Hematopoietic multipotent progenitor cell (in vitro differentiated cells): ENCODE measurements at places on chromosomes 3 and 15.

GRCh38 chr3:41450416-41451231 lies 251.3 kb downstream of the CTNNB1 start:
- no peak for DNase-seq

DNA sequence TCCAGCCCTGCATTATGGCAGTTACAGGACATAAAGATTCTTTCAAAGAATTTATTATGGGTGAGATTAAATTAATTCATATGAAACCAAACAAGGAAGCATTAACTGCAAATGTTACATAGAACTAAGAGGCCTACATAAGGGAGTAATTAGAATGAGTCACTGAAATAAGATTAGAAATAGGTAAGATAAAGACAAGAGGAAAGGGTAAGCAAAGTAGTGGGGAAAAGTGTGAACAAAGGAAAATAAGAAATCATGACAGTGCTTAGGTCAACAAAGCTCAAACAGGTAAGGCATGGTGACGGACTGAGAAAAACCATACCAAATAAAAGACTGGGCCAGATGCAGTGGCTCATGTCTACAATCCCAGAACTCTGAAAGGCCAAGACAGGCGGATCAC lies 74.3 kb downstream of the SETD2 start:
- DNase-seq, result no peak

- DNase-seq, result peak; percentile 74
These were observed 18.5 kb upstream of the C3orf62 start for GRCh38 chr3:49295489-49296058.

DNA sequence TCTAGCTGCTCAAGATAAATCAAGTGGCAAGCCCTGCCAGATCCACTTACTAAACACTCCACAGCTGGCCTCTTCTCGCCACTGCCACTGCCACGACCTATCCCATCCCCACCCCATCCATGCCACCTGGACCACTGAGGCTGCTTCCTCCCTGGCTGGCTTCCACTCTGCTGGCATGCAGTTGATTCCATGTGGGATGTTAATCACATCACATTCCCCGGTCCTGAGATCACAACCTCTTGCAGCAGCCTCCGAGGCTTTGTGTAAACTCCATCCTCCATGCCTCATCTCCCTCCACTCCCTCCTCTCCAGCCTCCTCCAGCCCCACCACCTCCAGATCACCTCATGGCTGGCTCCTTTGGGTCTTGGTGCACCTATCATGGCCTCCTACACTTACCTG lies 7.7 kb downstream of the NCKIPSD start:
- DNase-seq, result no peak

DNA sequence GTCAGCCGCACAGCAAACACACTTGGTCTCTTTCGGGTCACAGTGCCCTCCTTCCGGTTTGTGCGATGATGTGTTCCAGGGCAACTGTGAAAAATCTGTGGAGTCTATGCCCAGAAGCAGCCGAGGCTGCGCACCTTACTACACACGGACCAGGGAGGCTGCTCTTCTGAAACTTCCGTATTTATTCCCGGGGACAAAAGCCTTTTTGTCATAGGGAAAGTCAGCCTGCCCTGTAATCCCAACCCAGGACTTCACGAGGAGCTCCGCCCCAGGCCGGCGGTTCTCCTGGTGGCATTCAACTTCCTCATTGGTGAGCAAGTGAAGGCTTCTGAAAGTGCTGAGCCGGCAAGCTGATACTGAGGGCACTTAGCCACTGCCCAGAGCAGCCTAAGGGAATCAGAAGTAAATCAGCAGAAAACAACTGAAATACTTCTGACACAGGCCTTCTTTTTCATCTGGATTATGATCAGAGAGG lies 126.5 kb downstream of the FMN1 start:
- no peak for DNase-seq

DNA sequence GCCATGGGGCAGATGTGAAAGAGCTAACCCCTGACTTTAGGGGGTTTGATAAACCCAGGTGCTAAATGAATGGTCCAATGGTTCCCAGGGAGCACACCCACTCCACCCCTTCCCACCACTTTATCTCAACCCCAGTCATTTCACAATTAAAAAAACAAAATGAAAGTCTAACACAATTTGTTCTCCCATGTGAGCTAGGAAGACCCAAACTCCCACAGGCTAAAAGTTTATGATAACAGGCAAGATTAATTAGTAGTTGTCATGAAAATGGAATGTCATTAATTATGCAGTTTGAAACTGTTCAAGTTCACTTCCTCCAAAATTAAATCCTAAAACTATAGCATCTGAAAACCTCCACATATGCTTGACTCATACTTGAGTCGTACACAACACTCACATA lies 63.3 kb upstream of the TPM1 start:
- DNase-seq, result no peak

DNA sequence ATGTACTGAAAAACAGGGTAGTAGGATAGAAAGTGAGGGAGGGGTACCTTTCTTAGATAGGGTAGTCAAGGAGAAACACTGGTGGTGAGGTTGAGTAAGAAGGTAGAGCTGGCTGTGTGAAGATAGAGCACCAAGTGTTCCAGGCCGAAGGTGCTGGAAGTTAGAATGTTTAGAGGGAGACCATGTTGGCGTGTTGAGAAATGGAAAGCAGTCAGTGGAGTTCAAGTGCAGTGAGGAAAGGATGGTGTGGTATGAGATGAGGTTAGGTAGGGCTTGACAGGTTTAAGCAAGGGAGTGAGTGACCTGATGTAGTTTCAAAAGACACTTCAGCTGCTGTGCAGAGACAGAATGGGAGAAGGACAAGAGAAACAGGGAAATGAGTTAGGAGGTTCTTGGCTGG lies 54.2 kb upstream of the CHST2 start:
- DNase-seq, result no peak

DNA sequence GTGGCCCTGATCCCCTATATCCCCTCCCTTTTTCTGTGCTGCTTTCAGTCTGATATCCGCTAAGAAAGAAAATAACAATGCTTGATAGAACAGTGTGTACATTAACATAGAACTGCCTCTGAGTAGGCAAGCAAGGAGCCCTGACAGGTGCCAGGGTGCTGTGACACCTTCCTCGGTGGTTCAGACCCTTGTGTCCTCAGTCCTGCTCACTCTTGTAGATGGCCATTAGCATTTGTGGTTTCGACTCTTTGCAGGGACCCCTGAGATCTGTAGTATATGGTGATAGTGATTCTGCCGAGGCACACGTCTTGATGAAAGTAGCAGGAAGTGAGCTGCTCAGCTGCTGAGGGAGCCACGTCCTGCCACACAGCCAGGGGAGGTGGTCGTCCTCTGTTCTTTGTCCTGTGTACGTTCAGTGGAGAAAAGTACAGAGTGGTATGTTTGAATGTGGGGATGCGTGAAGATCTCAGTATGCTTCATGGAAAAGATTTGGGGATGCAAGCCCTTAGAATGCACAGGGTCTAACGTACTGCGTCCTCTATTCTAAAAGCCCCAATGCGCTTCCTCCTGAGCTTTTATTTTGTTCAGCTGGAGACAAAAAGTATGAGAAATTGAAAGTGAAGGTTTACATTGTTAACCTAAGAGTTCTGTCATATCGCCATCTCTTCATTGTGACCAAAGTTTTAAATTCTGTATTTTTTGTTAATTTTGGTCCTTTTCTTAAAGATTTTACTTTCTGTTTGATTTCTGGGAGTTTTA lies 35.4 kb downstream of the PXYLP1 start:
- peak; percentile 22 for DNase-seq

DNA sequence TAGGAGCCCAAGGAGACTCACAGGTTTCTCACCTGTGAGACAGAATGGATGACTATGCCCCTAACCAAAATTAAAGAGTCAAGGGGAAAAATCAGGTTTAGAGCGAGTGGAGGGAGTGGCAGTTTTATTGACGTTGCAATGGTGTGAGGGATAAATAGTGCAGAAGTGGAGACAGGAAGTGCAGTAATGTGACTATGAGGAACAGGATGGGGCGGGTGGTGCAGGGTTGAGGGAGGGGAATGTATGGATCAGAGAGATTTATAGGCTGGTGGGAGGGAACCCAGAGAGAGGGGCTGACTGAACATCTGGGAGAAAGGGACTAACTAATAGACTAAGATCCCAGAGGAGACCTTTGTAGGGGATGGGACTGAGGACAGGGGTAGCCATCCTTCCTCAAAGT lies 26.5 kb downstream of the EIF2AK4 start:
- DNase-seq, result no peak

DNA sequence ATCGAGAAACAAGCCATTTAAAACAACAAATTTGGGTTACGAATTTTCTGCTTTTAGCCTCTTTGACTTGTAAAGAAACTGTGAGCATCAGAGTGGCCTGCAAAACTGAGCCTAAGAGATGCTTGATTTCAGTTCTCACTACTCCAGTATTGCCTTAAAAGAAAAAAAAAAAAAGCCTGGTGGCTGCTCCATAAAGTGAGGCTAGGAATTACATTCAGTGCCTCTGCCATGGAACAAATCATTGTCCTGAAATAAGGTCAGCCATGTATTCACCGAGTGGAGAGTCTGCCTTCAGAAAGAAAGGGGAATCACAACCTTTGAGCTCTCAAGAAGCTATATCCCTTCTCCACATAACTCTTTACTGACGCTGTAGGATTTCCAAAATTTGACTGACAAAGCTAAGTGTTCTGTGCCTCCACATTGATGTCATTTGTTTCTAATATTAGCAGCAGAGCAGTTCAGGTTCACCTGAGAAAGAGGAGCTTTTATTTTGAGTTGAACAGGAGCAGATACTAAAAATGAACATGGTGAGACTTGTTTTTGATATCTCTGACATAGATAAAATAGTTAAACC lies 137.3 kb downstream of the SSR3 start:
- no peak for DNase-seq

DNA sequence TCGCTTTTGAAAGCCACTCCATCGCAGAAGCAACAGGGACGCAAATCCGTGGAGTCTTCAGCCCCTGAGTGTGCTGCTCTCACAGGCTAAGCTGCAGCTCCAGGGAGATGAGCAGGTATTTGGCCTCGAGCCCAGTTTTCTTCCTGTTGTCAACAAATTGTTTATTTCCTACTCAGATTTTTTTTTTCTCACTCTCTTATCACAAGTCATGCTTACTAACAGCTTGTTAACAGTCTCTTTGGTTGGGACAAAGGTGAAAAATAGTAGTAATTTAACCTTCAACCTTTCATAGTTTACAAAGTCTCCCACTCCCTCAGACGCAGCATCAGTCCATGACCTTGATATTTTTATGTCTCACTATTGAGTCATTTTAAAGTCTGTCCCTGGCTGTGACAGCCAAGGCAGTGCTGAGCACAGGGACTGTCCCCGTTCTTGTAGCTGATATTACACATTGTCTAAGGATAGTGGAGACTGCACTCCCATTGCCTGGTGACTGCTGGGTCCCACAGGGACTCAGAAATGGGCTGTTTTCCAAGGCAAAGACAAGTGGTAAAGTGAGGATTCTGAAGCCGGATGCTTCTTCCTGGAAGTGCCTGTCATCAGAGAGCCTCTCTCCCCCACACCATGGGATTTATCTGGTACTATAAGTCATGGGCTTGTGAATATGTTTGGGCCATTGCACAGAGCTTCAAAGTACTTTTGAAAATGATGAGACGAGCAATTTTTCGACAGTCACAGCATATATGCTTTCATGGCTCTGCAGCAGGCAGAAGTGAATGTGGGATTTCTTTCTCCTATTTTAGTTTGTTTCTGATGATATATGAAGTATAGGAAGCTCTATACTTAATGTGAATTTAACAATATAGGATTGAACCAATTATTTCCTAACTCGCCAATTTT lies 59.8 kb upstream of the UNC13C start:
- DNase-seq, result no peak

GRCh38 chr3:42159706-42160472 lies 68.7 kb downstream of the TRAK1 start:
- no peak for DNase-seq

GRCh38 chr3:174198199-174198598 lies 660.9 kb upstream of the NAALADL2 start:
- no peak for DNase-seq

DNA sequence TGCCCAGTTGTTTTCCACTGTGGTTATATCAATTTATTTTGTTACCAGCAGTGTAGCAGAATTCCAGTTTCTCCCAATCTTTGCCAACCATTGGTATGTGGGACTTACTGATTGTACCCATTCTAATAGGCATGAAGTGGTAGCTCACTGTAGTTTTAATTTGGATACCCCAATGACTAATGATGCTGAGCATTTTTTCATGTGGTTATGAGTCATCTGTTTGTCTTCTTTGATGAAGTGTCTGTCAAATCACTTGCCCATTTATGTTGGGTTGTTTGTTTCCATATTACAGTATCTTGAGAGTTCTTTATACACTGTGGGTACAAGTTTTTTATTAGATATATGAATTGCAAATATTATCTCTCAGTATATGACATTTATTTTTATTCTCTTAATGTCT lies 644.3 kb downstream of the NR2F2 start:
- no peak for DNase-seq

DNA sequence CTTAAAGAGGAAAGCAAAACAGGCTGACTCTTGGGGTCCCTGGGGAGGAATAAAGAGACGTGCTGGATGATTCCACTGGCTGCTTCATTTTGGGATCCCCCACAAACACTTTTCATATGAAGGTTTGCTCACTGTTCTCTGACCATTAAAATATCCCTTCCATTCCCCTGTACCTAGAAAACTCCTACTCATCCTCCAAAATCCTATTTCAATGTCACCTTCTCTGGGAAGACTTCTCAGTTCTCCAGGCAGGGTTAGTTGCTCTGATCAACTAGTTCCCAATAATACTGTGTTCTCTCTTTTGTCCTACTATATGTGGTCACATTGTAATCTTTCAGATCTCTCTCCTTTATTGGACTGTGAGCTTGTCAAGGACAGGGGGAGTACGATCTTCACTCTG lies 19.0 kb downstream of the LARP6 start:
- DNase-seq, result no peak

GRCh38 chr3:152445212-152445611 lies 176.5 kb downstream of the MBNL1 start:
- no peak for DNase-seq

DNA sequence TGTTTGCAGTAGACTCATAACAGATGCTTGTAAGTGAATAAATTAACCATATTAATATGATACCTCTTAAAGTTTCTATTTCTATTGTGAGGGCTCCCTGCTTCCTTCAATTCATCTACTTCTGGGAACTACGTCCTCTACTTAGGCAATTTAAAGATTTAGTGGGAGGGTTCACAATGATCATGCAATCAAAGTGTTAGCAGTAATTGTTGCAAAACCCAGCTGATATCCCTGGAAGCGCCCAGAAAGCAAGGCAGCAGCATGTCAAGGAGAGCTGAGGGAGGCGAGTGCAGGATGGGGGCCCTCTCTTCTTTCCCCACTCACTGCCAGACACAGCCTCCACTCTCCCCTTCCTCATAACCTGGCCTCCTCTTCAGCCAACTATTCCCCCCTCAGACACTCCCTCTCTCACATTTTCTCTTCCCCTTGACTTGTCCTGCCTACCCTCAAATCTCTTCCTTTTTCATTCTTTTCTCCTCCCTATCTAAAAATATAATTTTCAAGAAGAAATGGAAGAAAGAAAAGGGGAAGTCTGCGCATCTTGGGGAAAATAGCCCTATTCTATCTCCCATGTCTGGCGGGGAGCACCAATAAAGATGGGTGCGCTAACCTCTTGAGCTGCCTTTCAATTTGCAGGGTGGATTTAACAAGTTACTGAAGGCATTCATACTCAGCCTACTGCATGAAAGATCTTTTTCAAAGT lies 6.6 kb downstream of the TMEM212 start:
- DNase-seq, result no peak
